Esophagus squamous epithelium (tissue), 5 donors: ENCODE measurements at places on chromosomes 6 and 20.

- H3K36me3 ChIP-seq, result no peaks in the 10 kb centered on the region
- H3K4me1 ChIP-seq, result peaks cover 5% of the 10 kb centered on the region
- DNase-seq, result no peak
- no peak overlapping the region for H3K27ac ChIP-seq
- no peaks in the 10 kb centered on the region for H3K27me3 ChIP-seq
Measured at GRCh38 chr6:122405417-122405816, 6.0 kb downstream of the HSF2 start.

GRCh38 chr6:46263707-46264086 is 92.9 kb upstream of the ENPP5 start:
- no peak overlapping the region for H3K27ac ChIP-seq
- H3K4me1 ChIP-seq, result peaks cover 8% of the 10 kb centered on the region
- H3K36me3 ChIP-seq, result no peaks in the 10 kb centered on the region

GRCh38 chr6:80454197-80454596 is 347.7 kb downstream of the BCKDHB start:
- DNase-seq, result no peak
- H3K27ac ChIP-seq, result peak overlapping the region; percentile 86
- H3K4me3 ChIP-seq, result no peak overlapping the region
- H3K27me3 ChIP-seq, result no peaks in the 10 kb centered on the region

- no peak for DNase-seq
- peaks cover 9% of the 10 kb centered on the region for H3K4me1 ChIP-seq
- H3K4me3 ChIP-seq, result no peak overlapping the region
- no peak overlapping the region for H3K27ac ChIP-seq
- H3K36me3 ChIP-seq, result no peaks in the 10 kb centered on the region
Measured at GRCh38 chr6:24906314-24906713, 29.4 kb downstream of the RIPOR2 start.

DNA sequence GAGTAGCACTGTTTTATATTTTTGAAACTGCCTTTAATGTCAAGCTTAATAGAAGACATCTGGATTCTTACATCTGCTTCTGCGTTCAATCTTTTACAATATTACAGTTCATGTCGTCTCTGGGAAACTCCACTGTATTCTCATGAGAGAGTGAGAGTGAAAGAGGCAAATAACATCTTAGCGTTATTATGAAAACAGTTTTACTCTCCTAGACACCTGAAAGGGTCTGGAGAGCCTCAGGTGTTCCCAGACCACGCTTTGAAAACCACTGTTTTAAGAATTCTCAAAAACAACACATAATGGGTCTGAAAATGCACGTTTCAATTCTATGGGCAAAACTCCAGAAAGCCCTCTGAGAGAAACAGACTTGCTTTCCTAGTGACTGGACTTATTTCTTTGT is 63.3 kb downstream of the ARHGAP18 start:
- H3K27ac ChIP-seq, result no peak overlapping the region
- H3K4me3 ChIP-seq, result no peak overlapping the region
- H3K4me1 ChIP-seq, result peaks cover 14% of the 10 kb centered on the region
- H3K27me3 ChIP-seq, result no peaks in the 10 kb centered on the region

DNA sequence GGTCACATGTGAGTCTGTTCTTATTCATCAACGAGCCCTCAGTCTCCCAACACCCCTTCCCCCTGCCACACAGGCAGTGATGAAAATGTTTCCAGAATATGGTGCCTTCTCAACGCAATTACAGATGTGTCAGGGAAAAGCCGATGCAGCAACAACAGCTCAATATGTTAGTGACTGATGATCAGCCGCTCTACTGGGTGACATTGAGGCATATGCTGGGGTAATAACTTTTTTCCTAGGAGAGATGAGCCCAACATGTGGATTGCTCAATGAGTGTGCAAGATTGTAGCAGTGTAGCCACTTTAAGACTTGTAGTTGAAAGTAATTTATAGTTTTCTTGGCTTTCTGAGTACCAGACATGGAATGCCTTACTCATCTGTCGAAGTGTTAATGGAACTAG is 49.4 kb downstream of the DTD1 start:
- H3K36me3 ChIP-seq, result no peaks in the 10 kb centered on the region
- H3K27ac ChIP-seq, result no peak overlapping the region
- H3K4me1 ChIP-seq, result no peaks in the 10 kb centered on the region
- no peak overlapping the region for H3K4me3 ChIP-seq
